ENCODE measurements at places on chromosomes 3 and 15.

- no peak for DNase-seq
Measured at GRCh38 chr3:129023909-129024308, 22.8 kb downstream of the EFCC1 start.

DNA sequence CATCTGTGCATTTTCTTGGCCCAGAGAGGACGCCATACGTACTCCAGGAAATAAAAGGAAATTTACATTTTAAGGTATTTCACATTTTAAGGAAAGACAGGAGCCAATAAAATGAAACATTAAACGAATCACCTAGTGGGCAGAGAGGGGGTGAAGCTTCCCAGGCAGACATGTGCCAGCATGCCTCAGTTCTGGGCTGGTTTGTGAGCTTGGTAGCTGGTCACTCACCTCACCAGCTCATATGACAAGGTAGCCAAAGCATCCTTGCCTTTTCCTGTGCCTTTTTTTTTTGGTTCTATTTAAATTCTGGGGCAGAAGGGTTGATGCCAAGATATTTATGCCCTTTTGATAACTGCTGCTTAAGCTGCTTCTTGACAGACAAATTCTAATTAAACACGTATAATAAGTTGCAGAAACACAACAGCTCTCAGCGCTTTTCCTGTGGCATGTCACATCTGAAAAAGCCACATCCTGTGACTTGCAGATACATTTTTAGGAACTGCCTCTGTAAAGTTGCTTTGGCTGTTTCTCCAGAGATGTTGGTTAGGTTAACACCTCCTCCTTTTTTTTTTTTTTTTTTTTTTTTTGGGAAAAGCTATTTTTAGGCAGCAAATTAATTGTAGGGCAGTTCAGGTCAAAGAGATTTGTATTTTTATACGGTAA is 218.6 kb downstream of the PDCD6IP start:
- DNase-seq = no peak

GRCh38 chr3:141302364-141303141 is 65.8 kb upstream of the ZBTB38 start:
- no peak for DNase-seq

- DNase-seq = peak; percentile 53
Measured at GRCh38 chr3:42701371-42702065, 1.1 kb downstream of the HHATL start.

GRCh38 chr15:27223179-27223578 is 252.2 kb downstream of the GABRG3 start:
- DNase-seq = no peak

DNA sequence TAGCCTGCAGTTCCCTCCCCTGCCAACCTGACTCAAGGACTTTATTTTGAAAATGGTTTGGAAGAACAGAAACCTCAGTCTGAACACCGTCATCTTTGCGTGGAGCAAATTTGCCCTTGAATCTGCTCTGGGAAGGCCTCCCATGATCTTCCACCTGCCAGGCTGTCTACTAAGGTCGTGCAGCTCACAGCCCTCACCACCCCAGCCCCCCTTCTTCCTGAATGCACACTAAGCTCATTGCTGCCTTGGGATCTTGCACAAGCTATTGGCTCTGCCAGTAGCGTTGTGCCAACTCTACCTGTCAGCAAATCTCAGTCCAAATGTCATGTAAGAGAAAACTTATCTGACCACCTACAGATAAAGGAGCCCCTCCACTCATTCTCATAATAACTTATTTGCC is 141.5 kb downstream of the USP13 start:
- no peak for DNase-seq

- no peak for DNase-seq
Measured at GRCh38 chr3:39186692-39187151, 5.7 kb downstream of the XIRP1 start.

- no peak for DNase-seq
Measured at GRCh38 chr15:101031213-101031612, 112.1 kb downstream of the LRRK1 start.

- no peak for DNase-seq
Measured at GRCh38 chr3:155188031-155188430, 105.5 kb downstream of the STRIT1 start.

DNA sequence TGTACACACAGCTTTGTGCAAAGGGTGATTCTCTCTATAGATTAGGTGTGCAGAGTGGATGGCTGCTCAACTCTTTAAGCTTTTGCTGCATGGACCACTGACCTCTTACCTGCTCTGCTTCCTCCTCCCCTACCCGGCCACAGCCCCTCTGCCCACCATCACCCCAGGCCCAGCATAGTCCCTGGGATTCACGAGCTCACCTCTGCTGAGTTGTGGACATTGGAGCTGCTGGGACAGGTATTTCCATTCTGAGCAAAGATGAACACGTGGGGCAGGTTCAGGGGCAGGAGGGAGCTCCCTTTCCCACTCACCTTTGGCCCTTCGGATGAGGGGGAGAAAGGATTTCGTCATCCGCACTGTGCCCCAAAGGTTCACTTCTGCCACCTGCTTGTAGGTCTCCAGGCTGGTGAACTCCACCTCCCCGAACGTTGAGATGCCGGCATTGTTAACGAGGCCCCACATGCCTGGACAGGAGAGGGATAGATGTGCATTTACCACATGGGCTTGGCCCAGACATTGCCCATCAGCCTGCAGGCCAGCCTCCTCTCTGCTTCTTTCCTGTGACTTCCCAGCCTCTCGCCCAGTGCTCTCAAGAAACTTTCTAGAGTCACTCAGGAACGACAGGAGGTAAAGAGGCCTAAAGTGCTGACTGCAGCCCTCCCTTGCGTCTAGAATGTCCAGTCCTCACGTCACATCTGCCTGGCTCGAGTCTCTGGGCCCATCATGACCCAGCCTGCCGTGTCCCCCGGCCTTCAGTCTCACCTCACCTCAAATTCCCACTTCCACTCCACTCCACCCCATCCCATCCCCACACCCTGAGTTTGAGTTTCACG is 41.6 kb downstream of the BDH1 start:
- no peak for DNase-seq

DNA sequence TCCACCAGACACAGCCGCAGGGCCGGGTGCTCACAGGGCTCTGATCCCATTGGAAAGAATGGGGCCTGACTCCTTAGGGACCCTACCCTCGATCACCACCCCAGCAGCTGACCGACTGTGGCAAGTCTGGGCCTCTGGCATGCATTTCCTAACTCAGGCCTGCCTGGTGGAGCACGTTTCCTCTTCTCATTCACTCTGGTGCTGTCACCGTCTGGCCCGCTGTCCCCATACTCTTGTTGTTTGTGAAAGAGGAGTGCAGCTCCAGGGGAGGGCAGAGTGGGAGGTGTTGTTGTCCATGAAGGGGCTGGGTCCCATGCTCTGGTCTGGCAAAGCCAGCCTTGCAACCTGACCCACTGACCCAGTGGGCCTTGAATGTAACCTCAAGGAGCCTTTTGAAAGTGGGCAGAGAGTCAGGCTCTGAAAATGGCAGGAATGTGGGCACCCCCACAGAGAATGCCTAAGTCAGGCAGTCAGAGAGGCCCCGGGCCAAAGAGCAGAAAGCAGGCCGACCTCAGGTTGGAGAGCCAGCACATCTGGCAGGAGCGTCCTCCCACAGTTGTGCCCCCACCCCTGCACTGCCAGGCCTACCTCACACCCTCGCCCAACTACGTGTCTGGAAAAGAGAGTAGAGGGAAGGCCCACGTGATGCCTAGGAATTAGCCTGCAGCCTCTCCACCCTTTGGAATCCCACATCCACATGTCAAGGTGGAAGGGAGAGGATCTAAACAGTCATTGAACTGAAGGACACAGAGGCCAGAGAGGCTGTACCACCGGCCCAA is 10.9 kb downstream of the SEMA7A start:
- no peak for DNase-seq

GRCh38 chr15:78767331-78767951 is 43.8 kb downstream of the ADAMTS7 start:
- DNase-seq = no peak

- no peak for DNase-seq
Measured at GRCh38 chr3:12750658-12751071, 8.4 kb downstream of the TMEM40 start.

DNA sequence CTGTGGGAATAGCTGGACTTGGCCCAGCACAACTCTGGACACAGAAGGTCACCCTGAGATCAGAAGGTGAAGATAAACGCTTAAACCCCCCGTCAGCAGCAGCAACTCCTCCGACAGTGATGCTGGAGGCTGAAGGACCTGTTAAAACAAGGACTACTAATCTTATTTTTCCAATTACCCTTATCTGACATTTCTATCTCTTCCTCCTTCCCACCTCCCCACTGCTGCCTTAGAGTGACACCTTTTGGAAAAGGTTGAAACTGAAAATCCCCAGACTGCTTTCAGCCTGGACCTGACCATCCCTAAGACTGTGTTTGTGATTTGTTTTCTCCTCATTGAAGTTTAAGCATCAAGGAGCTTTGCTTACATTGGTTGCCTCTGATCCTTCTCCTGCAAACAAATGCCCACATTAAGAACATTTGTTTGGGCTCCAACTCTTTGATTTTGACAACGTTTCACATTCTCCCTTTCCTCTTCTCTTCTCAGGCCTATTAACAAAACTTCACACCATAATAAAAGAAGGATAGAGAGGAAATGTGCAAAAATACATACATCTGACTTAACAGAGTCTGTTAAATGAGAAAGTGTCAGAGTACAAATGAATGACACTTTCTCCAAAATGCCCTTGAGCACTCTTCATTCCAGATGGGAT is 410.6 kb upstream of the WNT5A start:
- DNase-seq = no peak

DNA sequence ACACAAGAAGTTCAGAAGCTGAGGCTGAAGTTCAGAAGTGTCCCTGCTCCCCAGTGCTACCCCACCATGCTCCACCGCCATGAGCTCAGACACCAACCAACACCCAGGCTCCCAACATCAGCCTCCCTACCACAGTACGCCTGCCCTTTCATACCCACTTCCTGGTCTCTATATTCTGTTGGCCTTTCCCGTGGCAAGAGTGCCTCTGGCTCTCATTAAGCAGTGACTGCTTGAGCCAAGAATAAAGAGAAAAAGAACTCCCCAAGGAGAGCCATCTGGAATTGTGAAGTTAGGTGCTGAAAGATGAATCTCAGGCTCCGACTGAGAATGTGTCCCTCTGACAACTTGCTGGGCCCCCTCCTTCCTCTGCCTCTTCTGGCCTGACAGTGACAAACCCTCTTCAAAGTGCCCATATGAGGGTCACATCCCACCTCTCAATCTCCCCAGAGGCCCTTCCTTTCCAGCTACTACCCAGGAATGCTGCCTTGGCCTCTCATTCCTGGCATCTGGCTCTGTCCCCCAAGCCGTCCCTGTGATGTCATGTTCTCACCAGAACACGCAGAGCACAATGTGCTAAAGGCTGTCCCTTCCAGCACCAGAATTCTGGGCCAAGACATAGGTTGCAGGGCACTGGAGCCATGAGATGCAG is 306.8 kb downstream of the NTRK3 start:
- no peak for DNase-seq

DNA sequence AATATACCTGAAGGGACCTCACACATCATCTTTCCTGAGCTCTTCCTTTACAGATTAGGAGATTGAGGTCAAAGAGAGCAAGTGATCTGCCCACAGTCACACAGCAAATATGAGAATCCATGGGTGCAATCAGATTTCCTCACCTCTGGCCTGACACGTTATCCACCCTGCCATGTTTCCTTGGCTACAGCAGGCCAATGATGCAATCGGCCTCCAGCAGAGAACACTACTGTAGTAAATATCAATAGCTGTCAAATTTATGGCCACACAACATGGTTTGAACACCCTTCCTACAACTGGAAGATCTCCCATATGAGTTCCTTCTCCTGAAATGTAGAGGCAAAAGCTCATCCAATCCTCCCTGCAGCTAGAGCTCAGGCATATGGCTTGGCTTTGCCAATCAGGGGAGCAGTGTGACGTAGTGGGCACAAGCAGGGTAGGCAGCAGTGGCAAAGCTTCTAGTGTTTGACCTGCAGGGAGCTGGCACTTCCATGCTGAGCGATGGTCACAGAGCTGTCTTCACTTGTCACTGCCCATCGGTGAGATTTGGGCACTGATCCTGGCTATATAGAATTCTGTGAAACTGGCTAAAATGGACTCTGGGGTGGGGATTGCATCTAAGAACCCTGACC is 271.3 kb downstream of the TJP1 start:
- DNase-seq = no peak

- DNase-seq = no peak
Measured at GRCh38 chr3:31227131-31227562, 305.6 kb upstream of the STT3B start.

GRCh38 chr15:48992545-48992944 is 28.8 kb upstream of the SHC4 start:
- DNase-seq = no peak

DNA sequence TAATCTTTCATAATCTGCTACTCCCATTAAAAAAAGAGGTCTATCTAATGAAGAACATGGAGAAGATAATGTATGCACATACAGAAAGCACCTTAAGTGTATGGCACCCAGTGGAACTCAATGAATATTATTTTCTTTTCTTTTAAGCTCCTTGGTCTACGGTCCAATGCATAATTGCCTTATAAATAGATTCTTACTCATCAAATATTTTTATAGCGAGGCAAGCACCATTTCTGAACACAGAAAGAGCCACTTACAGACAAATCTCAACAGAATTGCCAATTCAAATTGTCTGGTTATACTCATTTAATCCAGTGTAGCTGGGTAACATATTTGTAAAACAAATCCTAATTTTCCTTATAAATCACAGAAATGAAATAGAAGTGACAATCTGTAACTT is 6.3 kb downstream of the PDZRN3 start:
- DNase-seq = no peak

Data from T-helper 9 cell (primary cell).